Stimulated activated CD8-positive, alpha-beta memory T cell treated with anti-CD3 and anti-CD28 coated beads, Interleukin-4, amount 100 ng/mL, for 4 hours (primary cell): ENCODE measurements at places on chromosomes 12 and 14.

GRCh38 chr12:1102791-1103450 is 111.9 kb downstream of the ERC1 start:
- DNase-seq, result no peak

DNA sequence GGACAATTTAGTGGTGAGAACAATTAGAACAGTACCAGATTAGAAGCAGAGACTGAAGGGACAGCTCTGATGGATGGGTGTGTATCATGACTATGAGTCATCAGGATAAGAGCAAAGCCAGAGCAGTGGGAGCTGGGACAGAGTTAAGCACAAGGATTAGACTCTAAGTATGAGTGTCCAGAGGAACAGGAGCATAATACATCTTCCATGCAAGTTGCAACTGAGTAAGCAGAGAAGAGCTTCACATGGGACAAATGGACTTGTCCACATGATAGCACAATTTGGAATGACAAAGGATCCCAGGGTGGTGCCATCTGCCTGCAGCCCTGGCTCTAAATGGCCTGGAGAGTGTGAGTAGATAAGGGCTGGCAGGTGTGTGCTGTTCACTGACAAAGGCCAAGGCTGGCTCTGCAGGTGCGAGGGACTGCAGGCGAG is 226.4 kb upstream of the CAND1 start:
- no peak for DNase-seq

DNA sequence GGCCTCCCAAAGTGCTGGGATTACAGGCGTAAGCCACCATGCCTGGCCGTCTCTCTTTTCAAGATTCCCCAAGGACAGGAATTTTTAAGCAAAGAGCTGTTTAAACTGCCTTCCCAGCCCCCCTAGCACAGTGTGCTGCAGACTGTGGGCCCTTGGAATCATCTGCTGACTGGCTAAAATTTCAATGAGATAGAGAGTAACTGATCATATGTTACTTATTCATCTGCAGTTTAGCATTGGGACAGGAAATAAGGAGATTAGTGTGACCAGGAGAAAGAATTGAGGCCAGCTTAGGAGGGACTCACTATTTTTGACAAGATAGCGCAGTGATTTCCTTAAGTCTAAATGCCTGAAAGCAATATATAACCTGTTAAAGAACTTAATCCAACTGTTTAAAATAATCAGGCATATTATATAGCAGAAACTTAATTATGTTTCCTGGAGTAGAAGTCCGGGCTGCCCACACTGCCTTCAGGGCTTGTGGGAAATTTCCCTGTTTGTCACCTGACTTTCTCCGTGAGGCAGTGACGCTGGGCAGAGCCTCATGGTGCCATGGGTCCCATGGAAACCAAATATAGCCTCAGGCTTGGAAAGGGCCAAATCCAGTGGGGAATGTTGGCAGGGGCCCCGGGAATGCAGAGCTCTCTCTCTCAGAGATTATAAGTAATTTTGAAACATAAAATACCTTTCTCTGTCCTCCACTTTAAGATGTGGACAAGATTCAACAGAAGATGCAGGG is 22.8 kb upstream of the CEBPE start:
- DNase-seq, result no peak

DNA sequence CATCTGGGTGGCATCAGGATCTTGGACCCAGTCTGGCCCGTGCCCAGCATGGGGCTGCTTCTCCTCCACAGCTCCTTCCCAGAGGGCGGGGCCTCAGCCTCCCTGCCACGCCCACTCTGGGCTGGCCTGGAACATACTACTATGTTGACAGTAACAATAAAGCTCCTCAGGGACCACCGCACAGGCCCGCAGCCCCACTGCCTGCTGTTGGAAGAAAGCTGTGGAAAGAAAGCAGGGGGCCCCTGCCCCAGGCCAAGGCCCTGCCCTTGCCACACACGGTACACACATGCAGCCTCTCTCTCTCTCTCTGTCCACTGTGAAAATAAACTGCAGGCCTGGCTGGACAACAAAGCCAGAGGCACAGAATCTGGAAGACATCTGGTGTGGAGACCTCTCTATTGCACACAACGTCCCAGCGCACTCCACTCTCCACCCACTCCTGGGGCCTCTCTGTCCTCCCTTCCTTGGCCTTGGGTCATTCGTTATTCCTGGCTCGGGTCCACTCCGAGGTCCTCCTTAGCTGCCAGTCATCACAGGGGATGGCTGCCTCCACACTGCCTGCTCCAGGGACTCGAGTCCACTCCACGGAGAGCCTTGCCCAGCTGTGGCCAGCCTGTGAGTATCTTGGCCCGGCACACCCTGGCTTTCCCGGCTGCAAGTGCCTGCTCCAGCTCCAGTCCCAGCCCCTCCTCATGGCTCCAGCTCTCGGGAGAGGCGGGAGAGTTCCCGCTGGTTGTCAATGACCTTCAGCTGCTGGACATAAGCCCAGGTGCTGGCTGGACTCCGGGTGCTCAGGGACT is 11.8 kb upstream of the ENDOU start:
- DNase-seq, result no peak

GRCh38 chr14:105503935-105504692 is 13.1 kb downstream of the TEDC1 start:
- DNase-seq, result no peak

DNA sequence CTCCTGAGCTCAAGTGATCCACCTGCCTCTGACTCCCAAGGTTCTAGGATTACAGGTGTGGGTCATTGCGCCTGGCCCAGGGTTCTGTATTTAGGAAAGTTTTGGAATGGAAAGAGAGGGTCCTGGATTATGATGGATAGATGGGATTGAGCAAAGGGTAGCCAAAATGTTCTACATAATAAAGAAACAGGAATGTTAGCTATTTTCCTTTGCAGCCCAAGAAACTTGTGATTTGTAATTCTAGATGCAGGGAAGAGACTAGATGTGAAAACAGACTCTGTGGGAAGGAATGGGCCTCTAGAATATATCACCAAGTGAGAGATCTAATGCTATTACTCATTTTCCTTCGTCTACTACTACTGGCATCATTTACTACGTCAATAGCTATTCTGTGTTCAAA is 29.6 kb upstream of the HELB start:
- DNase-seq, result no peak

DNA sequence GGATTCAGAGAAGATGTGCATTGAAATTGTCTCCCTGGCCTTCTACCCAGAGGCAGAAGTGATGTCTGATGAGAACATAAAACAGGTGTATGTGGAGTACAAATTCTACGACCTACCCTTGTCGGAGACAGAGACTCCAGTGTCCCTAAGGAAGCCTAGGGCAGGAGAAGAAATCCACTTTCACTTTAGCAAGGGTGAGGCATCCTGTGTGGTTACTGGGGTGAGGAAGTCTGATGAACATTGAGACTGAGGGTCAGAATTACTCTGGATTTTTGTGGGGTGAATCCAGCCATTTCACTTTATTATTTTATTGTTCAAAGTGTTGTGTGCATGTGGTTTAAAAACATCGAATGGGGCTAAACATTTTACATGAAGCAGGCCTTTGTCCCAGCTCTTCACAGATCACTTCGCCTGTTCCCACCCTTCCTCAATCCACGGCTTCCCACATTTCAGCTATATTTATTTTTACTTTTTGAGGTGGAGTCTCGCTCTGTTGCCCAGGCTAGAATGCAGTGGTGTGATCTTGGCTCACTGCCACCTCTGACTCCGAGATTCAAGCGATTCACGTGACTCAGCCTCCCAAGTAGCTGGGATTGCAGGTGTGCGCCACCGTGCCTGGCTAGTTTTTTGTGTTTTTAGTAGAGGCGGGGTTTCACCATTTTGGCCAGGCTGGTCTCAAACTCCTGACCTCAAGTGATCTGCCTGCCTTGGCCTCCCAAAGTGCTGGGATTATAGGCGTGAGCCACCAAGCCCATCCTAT is 40.6 kb downstream of the SUPT16H start:
- no peak for DNase-seq

DNA sequence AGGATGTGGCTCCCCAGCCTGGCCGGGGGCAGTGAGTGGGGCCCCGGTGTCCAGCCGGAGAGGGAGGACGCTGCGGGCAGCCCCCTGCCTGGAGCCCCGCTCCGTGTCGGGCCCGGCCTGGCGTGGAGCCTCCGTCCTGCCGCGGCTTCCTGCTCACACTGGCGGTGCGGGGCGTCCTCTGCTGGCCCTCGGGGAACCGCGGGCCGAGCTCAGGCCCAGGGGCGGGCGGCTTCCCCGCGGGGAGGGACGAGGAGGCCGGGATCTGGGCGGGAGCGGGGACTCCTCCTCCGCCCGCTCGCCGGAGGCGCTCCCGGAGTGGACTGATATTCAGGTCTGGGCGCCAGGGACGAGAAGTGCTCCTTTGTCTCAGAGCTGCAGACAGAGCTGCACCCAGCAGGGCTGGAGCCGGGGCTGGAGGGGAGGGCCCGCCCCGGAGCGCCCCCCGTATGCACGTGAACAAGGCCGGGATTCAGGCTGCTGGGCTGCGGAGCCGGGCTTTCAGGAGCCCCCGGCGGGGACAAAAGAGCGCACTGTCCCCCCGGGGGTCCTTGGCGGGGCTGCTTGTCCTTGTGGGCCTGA is 2.2 kb downstream of the MMP17 start:
- DNase-seq, result no peak

DNA sequence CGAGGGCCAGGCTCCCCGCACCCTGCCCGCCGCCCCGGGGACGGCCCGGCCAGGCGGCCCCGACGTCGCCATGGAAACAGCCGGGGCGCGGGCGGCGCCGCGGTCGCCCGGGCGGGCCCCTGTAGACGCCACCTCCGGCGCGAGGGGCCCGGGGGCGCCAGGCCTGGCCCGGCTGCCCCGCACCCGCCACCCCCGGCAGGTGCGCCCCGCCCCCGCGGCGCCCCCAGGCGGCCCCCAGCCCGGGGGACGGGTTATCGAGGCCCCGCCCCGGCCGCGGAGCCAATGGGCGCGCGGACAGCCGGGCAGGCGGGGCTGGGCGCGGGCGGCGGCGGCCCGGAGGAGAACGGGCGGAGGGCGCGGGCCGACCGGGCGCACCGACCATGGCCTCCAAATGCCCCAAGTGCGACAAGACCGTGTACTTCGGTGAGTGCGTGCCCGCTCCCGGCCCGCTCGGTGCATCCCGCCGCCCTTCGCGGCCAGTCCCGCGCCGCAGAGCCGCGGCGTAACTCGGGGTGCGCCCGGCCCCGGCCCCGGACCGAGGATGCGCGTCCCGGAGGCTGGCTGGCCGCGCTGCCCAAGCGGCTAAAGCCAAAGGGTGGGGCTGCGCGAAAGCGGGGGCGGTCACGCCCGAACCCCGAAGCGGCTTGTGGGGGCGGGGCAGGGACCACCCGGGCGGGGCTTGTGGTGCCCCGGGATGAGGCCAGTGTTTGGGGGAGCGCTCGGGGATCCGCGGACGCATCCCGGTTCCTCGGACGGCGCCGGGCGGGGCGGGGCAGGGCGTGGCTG is at the start of gene CRIP2:
CRIP2 (plus strand) TSS at position 339 of the 786 bp plus-strand sequence; CDS start at position 381, 42 bp downstream.
- DNase-seq, result no peak

- DNase-seq, result no peak
Measured at GRCh38 chr12:52464897-52465296, 8.7 kb downstream of the KRT6C start.

- DNase-seq, result no peak
Measured at GRCh38 chr12:28180786-28181185, 9.5 kb upstream of the CCDC91 start.

DNA sequence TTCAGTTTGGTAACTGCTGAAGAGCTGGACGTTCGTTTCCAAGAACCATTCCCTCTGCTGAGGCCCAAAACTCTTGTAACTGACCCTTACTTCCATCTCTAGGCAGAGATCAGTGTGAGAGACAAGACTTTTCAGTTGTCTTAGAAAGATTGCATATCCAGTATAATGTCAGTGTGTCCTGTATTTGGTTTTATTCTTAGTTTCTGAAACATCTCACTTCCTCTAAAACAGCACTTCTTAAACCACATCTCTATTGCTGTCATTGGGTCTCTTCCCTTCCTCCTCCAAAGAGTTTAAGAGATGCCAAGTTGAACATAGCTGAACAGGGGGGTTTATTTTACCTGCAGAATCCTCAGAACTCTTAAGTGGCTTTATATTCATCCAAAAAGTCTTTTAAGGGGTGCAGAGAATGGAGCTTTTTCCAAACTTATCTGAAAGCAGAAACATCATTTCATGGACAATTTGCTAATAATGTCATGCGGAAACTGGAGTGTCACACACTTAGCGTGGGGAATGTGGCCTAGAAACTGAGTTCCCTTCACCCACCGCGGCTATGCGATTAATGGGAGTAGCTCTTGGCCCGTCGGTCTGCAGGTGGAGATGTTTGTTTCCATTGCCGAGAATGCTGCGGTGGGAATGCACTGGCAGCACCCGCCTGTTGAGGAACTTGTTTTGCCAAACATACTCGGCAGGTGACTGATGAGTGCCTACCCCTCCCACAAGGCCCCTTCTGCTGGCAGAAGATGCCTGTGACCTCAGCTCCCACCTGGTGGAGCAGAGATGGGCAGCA is 148.2 kb downstream of the ADGRD1 start:
- DNase-seq, result no peak

DNA sequence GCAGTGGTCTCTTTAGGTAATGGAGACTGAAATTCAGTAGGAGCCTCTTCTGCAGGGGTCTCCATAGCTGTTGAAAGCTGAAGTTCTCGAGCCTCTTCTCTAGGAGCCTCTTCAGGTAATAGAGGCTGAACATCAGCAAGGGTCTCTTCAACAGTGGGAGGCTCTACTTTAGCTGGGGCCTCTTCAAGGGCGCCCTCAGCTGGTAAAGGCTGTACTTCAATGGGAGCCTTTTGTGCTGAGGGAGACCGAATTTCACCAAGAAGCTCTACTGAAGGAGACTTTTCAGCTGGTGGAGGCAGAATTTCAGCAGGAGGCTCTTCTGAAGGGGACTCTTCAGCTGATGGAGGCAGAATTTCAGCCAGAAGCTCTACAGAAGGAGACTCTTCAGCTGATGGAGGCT is 1.5 kb downstream of the FSCB start:
- DNase-seq, result no peak

DNA sequence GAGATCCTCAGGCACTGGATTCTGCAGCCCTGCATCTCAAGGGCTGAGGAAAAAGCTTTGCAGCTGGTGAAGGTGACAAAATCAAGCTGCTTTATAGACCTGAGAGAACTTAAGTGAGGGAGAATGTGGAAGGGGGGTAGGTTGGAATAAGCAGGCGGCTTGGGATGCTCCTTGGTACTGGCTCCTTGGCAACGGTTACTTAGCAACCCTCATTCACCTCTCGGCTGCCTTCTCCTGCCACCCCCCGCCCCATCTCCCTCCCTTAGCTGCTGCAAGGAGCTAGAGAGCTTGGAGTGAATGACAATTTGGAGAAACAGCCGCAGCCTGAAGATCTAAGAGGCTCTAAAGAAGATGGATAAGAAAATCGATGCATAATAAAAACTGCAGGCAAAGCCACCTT is 44.1 kb upstream of the CISTR start:
- DNase-seq, result no peak

- DNase-seq, result no peak
Measured at GRCh38 chr12:51863933-51864832, 15.7 kb upstream of the FIGNL2 start.

DNA sequence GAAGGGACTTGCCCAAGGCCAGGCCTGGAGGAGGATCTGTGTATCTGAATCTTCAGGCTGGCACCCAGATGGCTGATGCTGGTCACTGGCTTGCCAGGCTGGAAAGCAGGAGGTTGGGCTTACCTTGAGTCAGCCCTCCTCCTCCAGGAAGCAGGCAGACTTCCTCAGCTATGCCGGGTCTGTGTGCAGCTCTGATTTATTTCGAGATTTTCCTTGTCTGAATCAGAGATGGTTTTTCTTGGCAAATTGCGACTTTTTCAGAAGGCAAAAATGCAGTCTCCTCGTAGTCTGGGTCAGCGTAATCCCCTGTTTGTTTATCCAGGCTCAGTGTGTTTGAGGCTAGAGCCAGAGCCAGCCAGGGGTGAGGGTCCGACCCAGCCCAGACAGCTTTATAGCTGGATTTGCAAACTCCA is 48.9 kb downstream of the SMOC1 start:
- no peak for DNase-seq
